Left colon (tissue), 2 donors: ENCODE measurements at places on chromosomes 7 and 10.

GRCh38 chr7:77799078-77799964 lies 748 bp downstream of the PHTF2 start:
- peak; percentile 52 for DNase-seq

DNA sequence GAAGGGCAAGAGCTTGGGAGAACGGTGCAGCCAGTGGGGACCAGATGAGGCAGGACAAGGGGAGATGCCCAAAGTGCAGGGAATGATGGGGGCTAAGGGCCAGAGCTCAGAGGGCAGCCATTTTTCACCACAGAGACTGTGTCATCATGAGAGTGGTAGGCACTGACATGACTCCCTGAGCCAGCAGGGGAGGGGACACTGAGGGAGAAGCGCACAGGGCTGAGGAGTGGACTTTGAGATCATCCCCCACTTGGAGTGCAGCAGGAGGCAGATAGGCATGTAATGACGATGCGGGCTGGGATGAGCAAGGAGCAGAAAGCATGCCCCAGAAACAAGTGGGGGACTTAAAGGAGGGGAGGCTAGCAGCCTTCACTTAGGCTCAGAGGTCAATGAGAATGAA lies 5.2 kb upstream of the SMKR1 start:
- DNase-seq = no peak

- no peak for DNase-seq
Measured at GRCh38 chr10:106931853-106932249, 232.7 kb downstream of the SORCS1 start.

GRCh38 chr7:118094044-118094443 lies 89.9 kb upstream of the LSM8 start:
- no peak for DNase-seq

GRCh38 chr7:55431898-55432297 lies 66.8 kb downstream of the LANCL2 start:
- DNase-seq = peak; percentile 56

DNA sequence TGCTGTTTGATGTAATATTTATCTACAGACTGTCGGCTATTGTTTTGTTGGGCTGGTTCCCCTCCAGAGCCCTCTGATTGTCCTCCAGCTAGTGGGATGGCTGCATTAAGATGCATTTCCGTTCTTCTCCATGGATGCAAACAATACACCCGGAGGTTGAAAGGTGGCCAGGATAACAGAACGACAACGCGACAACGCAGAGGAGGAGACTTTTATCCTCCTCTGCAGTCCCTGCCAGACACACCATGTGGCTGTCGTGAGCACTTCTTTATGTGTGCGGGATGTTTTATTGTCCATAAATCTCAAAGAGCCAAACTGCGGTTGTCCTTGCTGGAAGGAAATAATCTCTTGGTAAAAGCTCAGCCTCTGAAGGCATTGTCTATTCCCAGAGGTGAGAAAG lies 39.1 kb upstream of the TCERG1L start:
- no peak for DNase-seq

DNA sequence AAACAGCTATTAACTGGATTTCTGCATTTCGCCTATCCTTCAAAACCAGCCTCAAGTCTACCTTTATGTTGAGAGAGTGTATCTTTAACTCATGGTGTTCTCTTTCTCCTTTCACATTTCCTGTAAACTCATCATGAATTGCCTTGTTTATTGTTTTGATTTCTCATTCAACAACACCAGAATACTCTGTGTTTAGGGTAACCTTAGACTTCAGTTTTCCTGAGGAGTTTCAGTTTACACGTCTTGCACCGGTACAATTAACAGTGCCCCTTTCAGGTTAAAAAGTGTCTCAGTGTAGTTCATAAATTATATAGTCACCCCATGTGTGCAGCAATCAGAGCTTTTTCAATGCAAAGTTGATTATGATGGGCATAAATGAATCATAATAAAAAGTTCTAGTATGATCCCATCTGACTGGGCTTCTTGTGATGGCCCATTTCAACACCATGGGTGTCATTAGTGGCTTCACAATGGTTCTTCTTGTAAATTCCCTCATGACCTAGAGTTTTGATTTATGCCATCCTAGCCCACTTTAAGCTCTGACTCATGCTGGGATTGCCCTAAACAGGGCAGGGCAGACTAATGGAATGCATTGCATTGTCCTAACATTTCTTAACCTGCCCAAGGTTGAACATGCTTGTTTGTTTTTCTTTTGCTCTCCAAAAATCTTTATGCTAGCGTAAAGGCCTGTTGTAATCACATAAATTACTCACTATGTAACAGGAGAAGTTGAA lies 22.0 kb downstream of the ITGB8 start:
- no peak for DNase-seq

DNA sequence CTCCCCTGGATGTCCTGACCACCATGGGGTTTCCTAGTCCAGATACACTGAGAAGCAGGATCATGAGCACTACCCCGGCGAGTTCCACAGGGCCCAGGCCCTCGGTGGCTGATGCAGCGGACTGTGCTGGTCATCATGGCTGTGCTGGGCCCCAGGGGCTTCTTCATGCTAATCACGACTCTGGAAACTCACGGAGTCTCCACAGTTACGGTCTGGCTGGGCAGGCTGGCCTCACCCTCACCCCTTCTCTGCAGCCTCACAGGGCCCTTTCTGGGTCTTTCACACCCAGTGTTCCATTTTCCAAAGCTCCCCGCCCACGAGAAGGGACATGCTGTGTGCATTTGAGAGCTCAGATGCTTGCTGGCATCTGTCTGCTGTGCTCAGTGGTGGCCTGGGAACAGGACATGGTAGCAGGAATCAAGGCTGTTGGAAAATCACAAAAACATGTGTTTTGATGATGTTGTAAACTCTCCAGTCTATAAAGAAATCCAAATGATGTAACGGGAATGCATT lies 119.0 kb downstream of the PTPN20 start:
- peak; percentile 7 for DNase-seq

GRCh38 chr10:86798611-86799010 lies 42.2 kb downstream of the BMPR1A start:
- DNase-seq = no peak
